ENCODE measurements at places on chromosomes 6 and 20.

GRCh38 chr20:53917145-53918019 lies 153.0 kb downstream of the BCAS1 start:
- no peaks in the 10 kb centered on the region for H3K36me3 ChIP-seq
- no peak overlapping the region for H3K27ac ChIP-seq
- peaks cover 6% of the 10 kb centered on the region for H3K4me1 ChIP-seq
- no peak overlapping the region for H3K4me3 ChIP-seq
- no peak for DNase-seq
- no peaks in the 10 kb centered on the region for H3K27me3 ChIP-seq

- no peaks in the 10 kb centered on the region for H3K27me3 ChIP-seq
- no peaks in the 10 kb centered on the region for H3K36me3 ChIP-seq
- no peak for DNase-seq
- no peaks in the 10 kb centered on the region for H3K4me1 ChIP-seq
- H3K4me3 ChIP-seq = no peak overlapping the region
Measured at GRCh38 chr20:4513720-4514119, 208.0 kb upstream of the PRND start.

DNA sequence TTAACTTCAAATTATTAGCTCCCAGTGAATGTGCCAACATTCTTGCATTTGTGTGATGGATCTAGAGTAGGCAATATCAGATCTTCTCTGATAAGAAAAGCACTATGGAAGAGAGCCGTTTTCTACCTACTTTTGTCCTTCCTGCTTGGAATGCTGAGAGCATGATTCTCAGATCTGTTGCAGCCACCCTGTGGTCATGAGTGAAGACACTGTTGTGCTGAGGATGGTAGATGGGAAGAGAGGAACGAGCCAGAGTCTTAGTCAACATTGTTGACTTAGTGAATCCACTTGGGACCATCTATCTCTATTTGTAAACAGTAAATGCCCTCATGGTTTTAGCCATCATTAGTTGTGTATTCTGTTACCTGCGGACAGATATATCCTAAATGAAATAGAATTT lies 202.6 kb downstream of the CD109 start:
- no peaks in the 10 kb centered on the region for H3K4me1 ChIP-seq
- no peaks in the 10 kb centered on the region for H3K27me3 ChIP-seq
- no peak for DNase-seq
- no peaks in the 10 kb centered on the region for H3K36me3 ChIP-seq
- H3K27ac ChIP-seq = no peak overlapping the region

DNA sequence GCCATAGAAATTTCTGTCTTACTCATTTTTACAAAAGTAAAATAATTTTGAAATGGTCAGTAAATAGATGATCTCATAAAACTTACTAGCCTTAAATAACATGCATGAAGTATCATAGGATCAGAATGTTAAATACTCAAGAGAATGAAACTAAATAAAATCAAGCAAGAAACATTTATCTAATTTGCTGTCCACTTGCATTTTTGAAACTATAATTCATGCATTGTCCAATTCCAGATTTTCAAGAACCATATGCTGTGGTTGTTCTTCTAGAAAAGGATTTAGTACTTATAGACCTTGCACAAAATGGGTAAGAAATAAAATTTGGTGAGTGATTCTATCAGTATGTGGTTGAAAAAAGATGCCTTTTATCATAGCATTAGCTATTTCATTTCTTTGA lies 107.0 kb downstream of the STXBP5 start:
- no peak for DNase-seq
- H3K27ac ChIP-seq = no peak overlapping the region
- H3K36me3 ChIP-seq = no peaks in the 10 kb centered on the region
- no peaks in the 10 kb centered on the region for H3K4me1 ChIP-seq

DNA sequence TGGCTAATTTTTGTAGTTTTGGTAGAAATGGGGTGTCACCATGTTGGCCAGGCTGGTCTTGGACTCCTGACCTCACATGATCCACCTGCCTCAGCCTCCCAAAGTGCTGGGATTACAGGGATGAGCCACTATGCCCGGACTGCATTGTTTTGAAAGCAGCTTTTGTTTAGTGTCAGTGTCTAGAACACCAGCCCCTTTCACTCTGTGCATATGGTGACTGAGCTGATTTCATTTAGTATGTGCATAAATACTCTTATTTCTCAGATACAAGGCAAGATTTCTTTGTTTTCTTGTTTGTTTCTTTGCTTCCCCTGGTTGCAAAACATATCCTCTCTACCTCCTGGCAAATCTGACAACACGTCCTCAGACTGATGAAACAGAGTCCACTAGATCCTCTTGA lies 152.8 kb upstream of the CHD6 start:
- H3K27ac ChIP-seq = no peak overlapping the region
- H3K36me3 ChIP-seq = no peaks in the 10 kb centered on the region
- H3K4me1 ChIP-seq = peaks cover 8% of the 10 kb centered on the region

DNA sequence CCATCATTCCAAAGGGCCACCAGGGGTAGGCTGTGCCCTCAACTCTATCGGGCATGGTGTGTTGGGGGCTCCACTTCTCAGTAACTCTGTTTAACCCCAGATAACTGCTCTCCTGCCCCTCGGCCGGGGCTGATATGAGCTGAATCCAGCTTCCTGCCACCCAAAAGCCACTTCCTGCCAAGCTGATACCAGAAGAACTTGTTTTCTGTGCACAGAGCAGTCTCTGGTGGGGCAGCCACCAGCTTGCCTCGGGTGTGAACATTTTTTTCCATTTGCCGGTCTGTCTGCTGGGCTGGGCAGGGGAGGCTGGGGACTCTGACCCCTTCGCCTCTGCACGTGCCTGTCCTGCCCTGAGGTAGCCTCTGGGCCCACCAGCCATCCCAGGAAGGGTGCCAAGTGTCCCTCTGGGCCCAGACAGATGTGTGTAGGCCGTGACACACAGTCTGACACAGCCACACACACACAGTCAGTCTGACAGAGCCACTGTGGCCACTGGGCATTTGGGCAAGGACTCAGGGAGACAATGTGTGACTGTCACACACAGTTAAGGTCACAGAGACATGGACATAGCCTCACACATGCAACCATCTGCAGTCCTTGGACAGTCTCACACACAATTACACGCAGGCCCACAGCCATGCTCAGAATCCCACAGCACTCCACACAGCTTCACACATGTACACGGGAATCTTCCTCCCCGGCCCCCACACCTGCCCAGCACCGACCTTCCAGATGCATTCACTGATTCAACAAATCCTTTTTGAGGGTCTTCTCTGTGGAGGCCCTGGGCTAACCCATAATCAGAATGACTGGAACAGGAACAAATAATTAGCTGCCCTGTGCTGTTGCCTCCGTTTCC lies 45.1 kb downstream of the NOL4L start:
- H3K4me1 ChIP-seq = peaks cover 14% of the 10 kb centered on the region
- no peaks in the 10 kb centered on the region for H3K36me3 ChIP-seq
- H3K27ac ChIP-seq = no peak overlapping the region
- DNase-seq = no peak
- peaks cover 7% of the 10 kb centered on the region for H3K27me3 ChIP-seq

DNA sequence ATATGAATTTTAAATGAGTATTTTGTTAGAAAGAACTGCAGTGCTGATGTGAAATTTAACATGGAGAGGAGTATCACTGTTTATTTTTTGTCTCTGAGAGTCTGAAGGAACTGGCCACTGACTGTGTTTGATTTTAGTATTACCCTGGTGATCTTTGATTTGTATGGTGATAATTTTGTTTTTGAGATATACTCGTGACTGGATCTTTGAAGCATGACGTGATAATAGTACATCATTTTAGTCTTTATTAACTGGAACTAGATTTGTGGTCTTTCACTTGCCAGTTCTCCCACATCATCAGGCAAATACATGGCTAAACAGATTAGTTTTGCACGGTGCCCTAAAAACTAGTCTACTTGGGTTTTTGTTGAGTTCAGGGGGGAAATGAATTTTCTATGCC lies 55.5 kb downstream of the ARID1B start:
- peaks cover 2% of the 10 kb centered on the region for H3K4me1 ChIP-seq
- no peaks in the 10 kb centered on the region for H3K36me3 ChIP-seq
- no peak for DNase-seq
- no peaks in the 10 kb centered on the region for H3K27me3 ChIP-seq
- no peak overlapping the region for H3K4me3 ChIP-seq

GRCh38 chr20:34708621-34709043 lies 4.5 kb downstream of the TP53INP2 start:
- H3K36me3 ChIP-seq = no peaks in the 10 kb centered on the region
- DNase-seq = no peak
- peak overlapping the region; percentile 87 for H3K4me3 ChIP-seq
- peaks cover 2% of the 10 kb centered on the region for H3K4me1 ChIP-seq

DNA sequence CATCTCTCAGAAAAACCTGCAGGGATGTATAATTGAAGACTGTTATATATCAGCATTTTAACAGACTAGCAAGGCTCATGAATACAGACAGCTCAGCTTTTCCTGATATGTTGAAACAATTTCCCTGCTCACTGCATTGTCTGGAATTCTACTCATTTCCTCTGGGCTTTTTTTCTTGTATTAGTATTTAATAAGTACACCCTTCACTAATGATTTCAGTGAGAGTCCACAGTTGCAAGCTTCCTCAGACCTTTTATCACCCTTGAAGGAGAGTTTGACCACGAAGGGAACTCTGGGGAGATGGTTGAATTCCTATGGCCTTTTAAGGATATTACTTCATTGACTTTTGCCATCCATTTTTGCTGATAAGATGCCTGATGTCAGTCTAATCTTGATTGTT lies 248.7 kb downstream of the ADGB start:
- DNase-seq = no peak
- H3K27me3 ChIP-seq = no peaks in the 10 kb centered on the region
- H3K4me1 ChIP-seq = peaks cover 6% of the 10 kb centered on the region
- H3K27ac ChIP-seq = no peak overlapping the region
- no peaks in the 10 kb centered on the region for H3K36me3 ChIP-seq

DNA sequence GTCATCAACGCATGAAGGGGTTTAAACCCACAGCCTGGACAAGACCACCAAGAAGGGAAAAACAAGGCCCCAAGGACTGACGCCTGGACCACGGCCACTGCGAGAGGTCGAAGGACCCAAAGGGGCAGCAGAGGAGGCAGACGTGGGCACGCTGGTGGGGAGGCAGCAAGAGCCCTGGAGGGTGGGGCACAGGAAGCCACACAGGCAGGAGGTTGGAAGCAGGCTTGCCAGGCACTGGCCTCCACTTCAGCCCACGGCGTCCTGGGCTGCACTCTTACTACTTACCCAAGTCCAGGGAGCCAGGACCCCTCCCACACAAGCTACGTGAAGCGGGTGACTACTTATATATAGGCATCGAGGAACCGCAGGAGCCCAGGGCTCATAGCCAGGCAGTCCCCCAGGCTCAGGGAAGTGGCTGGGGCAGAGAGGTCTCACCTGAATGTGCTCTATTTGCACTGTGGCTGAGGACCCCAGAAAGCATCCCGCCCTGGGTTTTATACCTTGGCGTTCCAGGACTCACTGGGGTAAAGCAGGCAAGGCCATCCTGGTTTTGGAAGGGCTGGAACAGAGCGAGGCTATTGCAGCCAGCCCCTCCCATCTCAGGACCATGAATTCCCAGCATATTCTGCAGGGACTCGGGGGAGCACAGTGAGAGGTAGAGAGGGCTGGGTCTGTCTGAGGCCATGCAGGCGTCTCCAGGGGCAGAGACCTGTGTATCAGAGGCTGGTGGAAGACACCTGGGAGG lies 113.8 kb upstream of the AFDN start:
- no peak for DNase-seq
- H3K4me3 ChIP-seq = no peak overlapping the region
- no peaks in the 10 kb centered on the region for H3K36me3 ChIP-seq
- H3K4me1 ChIP-seq = 0 out of 2 replicates have a peak, but pooled peaks cover under 1% of the 10 kb centered on the region
- no peak overlapping the region for H3K27ac ChIP-seq

- no peaks in the 10 kb centered on the region for H3K27me3 ChIP-seq
- peak; percentile 9 for DNase-seq
- H3K27ac ChIP-seq = no peak overlapping the region
- H3K36me3 ChIP-seq = no peaks in the 10 kb centered on the region
- no peak overlapping the region for H3K4me3 ChIP-seq
Measured at GRCh38 chr6:91437315-91437729, 850.5 kb upstream of the MAP3K7 start.

- DNase-seq = no peak
- H3K4me1 ChIP-seq = no peaks in the 10 kb centered on the region
- H3K36me3 ChIP-seq = no peaks in the 10 kb centered on the region
- no peaks in the 10 kb centered on the region for H3K27me3 ChIP-seq
- no peak overlapping the region for H3K4me3 ChIP-seq
Measured at GRCh38 chr6:52304983-52305390, 20.4 kb upstream of the MCM3 start.

DNA sequence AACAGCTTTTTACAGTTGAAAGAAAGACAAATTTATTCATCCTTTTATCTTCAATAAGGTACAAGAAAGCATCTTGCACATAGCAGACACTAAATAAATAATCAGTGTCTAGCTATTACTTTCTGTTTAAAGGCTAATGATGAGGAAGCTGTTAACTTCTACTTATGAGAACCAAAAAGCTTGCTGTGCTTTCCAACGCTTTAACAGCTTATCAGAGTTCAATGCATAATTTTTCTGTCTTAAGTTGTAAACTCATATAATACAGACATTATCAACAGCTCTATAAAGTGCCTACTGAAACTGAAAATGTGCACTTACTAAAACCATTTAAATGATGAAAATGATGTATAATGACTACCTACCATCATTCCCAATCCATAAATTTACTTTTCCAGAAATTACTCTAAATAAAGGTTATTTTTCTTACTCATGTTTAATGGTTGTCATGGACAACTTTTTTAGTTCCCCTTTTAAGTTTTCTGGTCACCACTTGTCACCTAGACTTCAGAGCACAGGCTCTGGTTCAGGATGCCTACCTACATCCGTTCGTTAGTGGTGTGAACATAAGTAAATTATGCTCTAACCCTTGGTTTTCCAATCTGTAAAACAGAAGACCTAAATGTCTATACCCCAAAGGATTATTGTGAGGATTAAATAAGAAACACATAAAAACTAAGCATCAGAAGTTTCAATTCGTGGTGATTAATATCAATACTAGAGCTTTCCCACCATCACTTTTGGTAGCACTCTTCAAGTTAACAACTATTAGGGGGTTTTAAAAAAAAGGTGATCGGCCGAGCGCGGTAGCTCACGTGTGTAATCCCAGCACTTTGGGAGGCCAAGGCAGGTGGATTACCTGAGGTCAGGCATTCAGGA lies 8.0 kb downstream of the PNISR start:
- H3K27me3 ChIP-seq = no peaks in the 10 kb centered on the region
- no peak overlapping the region for H3K27ac ChIP-seq
- DNase-seq = no peak
- peaks cover 5% of the 10 kb centered on the region for H3K36me3 ChIP-seq
- no peak overlapping the region for H3K4me3 ChIP-seq
- no peaks in the 10 kb centered on the region for H3K4me1 ChIP-seq

- H3K36me3 ChIP-seq = no peaks in the 10 kb centered on the region
- H3K4me3 ChIP-seq = no peak overlapping the region
- H3K27me3 ChIP-seq = no peaks in the 10 kb centered on the region
- H3K4me1 ChIP-seq = peaks cover 6% of the 10 kb centered on the region
- H3K27ac ChIP-seq = no peak overlapping the region
Measured at GRCh38 chr20:39106791-39107190, 144.6 kb downstream of the DHX35 start.

DNA sequence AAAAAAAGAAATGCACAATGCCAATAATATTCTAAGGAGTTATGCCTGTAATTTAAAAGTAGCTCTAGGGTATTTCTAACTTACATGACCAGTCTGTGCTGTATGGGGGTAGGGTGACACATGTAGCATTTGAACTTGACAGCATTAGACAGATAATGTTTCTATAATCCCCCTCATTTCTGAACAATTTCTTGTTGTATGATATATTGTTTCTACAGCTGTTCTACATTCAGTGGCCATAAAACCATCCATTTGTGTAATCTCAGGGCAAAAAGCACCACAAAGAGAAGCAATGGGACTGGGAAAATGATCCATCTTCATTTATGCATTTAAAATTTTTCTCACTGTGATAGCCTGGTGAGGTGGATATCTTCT lies 767.8 kb downstream of the TFAP2A start:
- DNase-seq = no peak
- H3K27me3 ChIP-seq = no peaks in the 10 kb centered on the region
- H3K4me3 ChIP-seq = no peak overlapping the region
- H3K36me3 ChIP-seq = no peaks in the 10 kb centered on the region
- no peaks in the 10 kb centered on the region for H3K4me1 ChIP-seq
